RPMI7951 (cell line): ENCODE measurements at places on chromosomes 16 and 17.

- DNase-seq = no peak
Measured at GRCh38 chr17:48717367-48718226, 4.7 kb downstream of the PRAC1 start.

DNA sequence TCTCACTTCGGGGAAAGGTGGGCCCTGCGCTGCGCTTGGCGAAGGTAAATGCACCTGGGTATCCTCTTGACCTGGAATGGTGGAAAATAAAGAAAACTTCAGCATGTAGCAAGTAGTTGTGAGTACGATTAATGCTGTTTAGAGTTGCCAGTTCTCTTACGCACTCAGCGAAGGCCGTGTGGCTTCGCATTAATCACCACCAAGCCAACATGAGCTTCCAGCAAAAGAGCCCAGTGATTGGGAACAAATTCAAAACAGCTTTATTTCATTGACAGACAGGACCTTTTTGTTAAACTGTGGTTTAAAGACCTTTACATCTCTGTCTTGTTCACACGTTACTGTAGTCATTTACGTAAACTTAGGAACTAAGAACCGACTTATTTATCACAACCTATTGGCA, 531.4 kb downstream of the MAF start:
- DNase-seq = no peak

- no peak for DNase-seq
Measured at GRCh38 chr16:22291860-22292318, 5.3 kb upstream of the POLR3E start.

DNA sequence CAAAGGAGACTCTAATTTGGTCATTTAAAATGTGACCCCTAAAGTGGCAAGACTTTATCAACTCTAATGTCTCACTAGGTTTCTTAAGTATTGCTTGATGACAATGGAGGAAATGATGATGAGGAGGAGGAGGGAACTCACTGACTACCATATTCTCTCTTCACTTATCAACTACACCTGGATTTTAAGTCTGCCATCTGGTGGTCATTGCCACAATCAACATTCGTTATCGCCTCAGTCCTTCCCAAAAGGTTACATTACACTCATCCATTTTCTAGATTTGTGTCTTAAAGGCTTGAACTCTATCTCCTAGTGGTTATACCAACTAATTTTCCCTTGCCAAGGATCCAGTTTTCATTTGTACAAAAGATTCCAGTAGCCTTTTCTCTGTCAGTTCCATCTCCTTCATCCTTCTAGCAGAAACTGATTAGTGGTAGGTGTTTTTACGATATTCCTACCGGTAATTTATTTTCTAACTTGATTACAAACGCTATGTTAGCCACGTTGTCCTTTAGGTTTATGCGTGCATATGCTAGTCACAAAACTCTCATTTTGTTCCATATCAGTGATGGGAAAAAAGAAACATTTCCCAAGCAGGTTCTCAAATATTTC, 114.6 kb upstream of the NOG start:
- peak; percentile 19 for DNase-seq

GRCh38 chr16:31221357-31222160, 4.6 kb upstream of the PYDC1 start:
- DNase-seq = no peak

GRCh38 chr16:57392694-57393093, 11.9 kb upstream of the CCL17 start:
- no peak for DNase-seq

GRCh38 chr16:528111-529011, 849 bp downstream of the CAPN15 start:
- DNase-seq = peak; percentile 77

DNA sequence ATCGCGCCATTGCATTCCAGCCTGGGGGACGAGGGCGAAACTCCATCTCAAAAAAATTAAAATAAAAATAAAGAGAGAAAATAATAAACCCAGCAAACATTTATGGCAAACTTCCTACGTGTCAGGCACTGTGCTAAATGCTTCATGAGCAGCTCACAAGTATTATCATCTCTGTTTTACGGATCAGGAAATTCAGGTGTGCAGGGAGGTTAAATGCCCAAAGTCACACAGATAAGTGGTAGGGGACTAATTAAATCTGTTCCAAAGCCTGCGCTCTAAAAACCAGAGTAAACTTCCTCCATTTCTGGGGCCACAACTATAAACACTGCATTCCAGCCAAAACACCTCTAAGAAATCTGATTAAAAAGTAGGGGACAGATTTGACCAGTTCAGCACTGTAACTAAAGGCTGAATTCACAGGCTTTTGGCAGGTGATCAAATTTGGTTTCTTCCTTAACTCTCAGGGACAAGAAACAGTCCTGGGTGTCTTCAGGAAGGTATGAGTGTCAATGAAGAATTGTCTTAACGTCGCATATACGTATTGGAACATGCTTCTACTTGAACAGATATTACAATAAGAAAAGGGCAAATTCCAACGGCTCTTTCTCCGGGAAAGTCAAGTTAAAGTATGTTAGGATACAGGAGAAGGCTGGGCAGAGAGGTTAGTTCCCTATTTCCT, 996 bp downstream of the STRADA start:
- peak; percentile 9 for DNase-seq

DNA sequence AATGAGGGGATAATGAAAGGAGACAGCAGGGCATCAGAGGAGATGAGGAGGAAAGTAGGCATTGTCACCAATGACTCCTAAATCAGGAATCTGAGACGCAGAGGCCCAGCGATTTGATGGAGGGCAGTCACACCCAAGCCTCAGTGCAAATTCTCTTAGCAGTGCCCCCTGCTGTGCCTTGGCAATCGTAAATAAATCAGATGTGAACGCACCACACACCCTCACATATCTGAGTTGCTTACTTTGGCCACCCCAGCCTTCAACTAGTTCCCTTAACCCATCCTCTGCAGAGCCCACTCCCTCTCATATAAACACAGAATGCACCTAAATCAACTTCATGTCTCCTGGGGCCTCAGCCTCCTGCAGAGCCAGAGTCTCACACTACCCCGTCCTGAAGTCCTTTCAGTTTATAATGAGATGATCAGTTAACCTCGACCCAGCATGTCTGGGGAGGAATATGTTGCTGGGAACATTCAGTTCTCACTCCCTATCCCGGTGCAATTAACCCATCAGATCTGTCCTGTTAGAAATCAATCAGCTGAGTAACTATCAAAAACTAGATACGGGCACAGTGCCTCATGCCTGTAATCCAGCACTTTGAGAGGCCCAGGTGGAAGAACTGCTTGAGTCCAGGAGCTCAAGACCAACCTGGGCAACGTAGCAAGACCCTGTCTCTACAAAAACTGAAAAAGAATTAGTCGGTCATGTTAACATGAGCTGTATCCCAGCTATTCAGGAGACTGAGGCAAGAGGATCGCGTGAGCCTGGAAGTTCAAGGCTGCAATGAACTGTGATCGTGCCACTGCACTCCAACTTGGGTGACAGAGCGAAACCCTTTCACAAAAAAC, 78.4 kb downstream of the SLC39A11 start:
- DNase-seq = peak; percentile 22

DNA sequence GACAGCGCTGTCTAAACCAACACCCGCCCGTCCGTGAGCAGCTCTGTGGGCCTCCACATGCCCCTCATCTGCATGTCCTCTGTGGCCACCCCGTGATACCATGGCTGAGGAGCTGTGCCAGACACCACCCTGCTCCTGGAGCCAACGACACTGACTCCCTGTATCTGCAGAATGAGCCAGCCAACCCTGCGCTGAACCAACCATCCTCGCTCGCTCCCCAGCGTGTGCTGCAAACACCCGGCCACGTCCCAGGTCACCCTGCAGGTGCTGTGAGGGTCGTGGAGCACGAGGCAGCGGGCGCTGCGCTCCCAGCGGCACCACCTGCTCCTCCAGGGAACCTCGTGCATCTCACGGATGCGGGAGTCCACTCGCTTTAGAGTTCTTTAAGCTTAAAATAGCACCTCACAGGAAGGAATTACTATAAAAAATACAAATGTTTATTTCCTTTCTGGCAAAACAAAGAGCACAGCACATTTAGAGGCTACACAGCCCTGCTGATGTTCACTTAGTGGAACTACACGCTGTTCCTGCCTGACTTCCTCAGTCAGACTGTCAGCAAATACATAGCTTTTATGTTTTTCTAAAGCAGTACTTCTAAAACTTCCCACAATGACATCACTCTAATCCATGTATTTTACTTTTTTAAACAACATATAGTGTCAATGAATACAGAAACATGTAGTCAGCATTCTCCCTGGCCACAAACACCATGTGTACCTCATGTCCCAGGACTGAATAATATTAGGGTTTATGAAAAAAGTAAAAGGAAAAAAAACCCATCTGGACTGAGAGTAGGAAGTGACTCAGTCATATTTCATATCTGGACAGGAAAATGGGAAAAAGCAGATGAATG, 43.5 kb downstream of the MAP1LC3B start:
- peak; percentile 63 for DNase-seq

- DNase-seq = peak; percentile 74
Measured at GRCh38 chr17:56297184-56297583, 143.9 kb downstream of the ANKFN1 start.

- DNase-seq = no peak
Measured at GRCh38 chr17:6654841-6655731, 3.5 kb downstream of the C17orf100 start.

- DNase-seq = peak; percentile 15
Measured at GRCh38 chr16:22786284-22786683, 27.7 kb upstream of the HS3ST2 start.

DNA sequence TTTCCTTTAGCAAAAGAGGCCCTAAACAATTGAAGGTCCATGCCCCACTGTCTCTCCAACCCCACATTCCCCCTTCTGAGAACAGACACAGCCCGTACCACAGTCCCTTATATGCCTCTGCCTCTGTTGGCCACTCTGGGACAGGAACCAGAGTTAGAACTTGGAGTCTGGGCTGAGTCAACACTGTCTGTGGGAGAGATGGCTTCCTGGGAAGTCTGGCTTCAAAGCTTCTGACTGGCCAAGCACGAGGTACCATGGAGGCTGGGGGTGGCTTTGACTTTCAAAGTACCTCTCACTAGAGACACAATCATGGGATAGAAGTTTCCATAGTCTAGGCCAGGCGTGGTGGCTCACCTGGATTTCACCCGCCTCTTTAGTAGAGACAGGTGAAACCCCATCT, 14.9 kb upstream of the SPOP start:
- no peak for DNase-seq

- DNase-seq = no peak
Measured at GRCh38 chr16:4610011-4611005, 4.4 kb downstream of the UBALD1 start.

DNA sequence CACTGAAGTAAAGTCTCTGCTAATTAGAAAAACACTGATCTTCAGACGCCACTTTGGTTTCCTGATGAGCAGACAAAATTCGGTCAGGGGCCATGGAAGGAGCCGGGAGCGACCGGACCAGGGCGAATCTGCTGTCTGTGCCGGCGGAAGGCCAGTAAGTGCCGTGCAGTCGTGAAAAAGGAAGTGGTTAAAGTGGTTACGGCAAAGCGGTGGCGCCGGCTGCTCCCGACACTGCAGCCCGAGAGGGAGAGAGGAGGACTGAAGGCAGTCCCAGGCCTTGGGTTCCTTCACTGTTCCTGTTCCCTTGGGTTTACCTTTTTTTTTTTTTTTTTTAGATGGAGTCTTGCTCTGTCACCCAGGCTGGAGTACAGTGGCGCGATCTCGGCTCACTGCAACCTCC, 17.3 kb upstream of the HEXD start:
- no peak for DNase-seq

- no peak for DNase-seq
Measured at GRCh38 chr16:11429823-11430222, 84.6 kb downstream of the RMI2 start.

DNA sequence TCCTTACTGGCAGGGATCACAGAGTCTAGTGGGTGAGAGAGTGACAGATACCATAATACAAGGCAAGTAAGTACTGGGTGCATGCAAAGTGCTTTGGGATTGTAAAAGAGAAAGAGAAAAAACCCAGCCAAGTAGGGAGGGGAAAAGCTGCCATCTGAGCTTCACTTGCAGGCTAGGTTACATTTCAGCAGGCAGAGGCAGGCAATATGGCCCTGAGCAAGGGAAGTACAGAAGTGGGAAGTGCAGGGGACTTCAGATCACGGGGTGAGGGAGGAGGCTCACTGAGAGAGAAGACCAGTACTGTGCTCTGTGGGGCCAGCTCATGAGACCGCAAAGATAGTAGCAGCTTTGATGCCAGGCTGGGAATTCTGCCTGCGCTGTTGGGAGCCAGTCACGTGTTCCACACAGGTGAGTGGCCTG, 230.6 kb downstream of the MSI2 start:
- DNase-seq = peak; percentile 80

- peak; percentile 42 for DNase-seq
Measured at GRCh38 chr17:38789185-38789584, 10.2 kb downstream of the PIP4K2B start.

- no peak for DNase-seq
Measured at GRCh38 chr16:83854420-83854819, 44.5 kb upstream of the MLYCD start.

DNA sequence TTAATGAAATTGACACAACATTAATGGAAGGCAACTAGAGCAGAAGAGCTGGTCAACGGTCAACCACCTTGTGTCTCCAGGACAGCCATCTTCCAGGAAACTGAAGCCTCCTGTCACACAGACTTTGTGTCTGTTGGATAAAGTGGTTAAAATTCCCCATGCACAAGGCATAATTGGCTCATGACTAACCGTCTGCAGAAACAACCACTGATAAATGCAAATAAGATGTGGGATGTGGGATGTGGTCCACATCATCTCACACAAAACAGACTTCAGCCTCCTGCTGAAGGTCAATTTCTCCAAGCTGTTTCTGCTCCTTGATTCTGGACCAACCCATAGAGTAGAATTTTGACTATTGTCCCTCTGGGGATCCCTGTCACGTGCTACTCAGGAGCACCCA, 26.9 kb upstream of the XYLT1 start:
- peak; percentile 28 for DNase-seq

DNA sequence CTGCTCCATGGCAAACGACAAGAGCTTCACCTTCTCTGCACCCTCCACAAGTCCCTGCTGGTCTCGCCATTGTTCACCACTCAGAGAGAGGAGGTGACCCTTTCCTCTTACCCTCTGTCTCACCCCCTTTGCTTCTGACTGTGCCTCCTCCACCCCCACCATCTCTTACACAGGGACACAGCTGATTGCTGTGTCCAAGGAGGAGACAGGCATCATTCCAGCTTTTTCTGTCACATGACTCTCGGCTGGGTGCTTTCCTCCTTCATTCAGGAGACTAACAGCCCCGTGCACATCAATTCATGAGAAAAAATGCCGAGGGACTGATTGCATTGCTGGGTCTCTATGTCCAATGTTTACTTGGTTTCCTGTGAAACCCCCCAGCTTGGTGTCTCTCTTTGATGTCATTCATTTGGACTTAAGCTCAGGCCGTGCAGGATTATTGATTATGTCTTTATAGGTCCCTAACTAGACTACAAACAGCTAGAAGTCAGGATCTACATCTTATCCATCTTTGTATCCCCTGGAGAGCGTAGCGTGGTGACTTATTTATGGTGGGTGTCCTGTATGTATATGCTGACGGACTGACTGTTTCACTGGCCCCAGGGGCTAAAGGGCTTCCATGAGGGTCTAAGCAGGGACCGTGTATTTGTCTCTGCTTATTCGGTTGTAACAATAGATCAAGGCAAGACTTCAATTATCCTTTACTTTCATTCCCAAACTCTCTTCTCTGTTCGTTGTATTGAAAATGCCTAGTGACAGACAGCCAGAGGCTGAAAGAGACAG, 82.2 kb upstream of the CDH13 start:
- DNase-seq = no peak
